ENCODE measurements at places on chromosomes 16 and 17.

DNA sequence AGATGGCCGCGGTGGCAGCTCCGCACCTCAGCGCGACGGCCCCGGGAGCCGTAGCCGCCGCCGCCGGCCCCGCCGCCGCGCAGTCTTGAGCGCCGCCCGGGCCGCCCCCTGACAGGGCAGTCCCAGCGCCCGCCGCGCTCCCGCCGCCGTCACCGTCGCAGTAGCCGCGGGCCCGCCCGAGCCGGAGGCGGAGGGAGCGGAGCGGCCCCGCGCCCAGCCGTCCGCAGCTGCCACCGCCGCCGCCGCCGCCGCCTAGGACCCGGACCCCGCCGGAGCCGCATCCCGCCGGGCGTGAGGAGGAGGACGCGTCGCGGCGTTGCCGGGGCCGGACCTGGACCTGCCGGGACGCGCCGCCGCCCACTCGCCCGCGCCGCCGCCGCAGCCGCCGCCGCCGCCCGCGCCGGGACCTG lies 218 bp downstream of the TNRC6C start:
- no peak for DNase-seq

DNA sequence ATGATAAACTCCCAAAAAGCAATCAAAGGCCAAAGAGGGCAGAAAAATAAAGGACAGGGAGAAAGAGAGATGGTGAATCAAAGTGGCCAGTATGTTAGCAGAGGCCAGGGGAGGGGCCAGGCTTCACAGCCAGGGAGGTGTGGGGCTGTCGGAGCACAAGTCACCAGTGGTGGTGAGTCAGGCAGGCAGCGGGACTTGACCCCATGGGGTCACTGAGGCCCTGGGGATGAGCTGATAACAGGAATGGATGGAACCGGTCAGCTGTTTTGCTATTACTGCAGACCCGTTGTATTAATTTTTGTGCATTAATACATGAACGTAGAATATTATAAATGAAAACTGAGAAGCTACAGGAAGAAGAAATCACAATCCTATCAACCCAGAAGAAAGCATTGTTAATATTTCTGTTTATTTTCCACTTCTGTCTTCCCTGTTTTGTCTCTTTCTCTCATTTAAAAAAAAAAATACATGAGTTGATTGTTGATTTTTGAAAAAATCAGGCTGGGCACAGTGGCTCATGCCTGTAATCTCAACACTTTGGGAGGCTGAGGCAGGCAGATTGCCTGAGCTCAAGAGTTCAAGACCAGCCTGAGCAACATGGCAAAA lies 106.9 kb downstream of the SOCS1 start:
- DNase-seq, result no peak

DNA sequence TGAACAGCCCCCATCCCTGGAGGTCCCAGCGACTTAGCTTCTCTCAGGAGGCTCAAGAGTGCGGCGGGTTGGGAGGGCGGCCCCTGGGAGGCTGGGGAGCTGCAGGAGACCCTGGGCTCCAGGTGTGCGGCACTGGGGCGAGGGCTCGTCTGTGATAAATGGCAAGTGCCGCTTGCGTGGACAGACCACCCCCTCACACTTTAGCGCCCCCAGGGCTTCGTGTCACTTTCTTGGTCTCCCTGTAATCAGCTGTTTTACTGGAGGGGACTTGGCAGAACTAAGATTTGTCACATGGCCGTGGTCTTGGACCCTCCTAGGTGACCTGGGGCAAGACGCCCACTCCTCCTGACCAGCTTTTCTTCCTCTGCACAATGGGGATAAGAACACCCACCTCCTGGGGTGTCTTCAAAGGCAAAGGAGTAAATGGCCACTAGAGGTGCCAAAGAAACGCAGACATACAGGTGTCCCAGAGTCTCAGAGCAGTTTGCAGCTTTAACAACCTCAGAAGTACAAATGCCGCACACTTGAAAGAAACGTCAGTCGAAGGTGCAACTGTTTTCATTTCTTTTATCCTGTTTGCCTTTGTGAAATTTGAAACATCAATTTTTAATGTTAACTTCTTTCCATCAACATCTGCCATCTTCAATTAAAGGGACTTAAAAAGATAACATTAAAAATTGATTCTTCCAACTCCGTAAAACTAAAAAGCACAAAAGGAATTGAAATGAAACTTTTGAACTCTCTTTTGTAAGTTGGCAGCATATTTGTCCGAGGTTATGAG lies 946 bp downstream of the OSGIN1 start:
- no peak for DNase-seq

GRCh38 chr16:66507731-66508239 lies 42.1 kb downstream of the TK2 start:
- no peak for DNase-seq

DNA sequence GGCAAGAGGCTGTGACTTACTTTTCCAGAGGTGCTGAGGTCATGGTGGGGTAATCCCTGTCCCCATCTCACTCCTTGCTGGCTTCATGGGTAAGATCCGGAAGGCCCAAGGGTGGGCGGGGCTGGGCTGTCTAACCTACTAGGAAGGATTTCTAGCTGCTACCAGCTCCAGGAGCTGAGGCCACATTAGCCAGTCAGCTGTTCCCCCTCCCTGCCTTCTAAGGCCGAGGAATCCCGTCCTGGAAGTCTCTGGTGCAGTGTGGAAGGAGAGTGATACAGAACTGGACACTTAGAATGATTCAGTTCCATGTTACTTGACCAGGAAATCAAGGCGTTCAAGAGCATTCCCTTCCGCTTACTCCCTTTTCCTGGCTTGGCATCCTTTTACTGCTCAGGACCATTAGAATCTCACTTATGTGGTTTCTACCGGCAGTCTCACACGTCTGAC lies 8.9 kb downstream of the GNGT2 start:
- DNase-seq, result no peak

- no peak for DNase-seq
These were observed 8.7 kb downstream of the FZD2 start for GRCh38 chr17:44565866-44566443.
